ENCODE measurements at places on chromosomes 11 and 22. TPM values are rescaled to one million over a fixed set of nuclear protein-coding genes. Genes with fewer than 3 reads are reported as not detected.
A peak's percentile ranks its signal among the peaks of the same experiment; 100 is the strongest.

DNA sequence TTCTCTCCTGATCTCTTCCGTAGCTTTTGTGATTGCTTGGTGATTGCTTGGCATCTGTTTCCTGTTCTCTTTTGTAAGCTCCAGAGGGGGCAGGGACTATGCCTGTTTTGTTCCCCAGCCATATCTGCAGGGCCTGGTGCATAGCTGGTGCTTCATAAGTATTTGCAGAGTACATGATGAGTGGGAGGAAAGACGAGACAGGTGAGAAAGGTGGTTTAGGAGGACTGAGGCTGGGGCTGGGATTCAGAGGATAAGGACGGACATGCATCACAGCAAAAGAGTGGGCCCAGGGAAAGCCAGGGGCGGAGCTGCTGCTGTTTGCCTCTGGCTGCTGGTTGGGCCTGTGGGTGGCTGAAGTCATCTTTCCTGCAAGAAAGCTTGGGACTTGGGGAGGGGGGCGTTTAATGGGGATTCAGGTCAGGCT, 62.4 kb downstream of the DSCAML1 start:
- no peak overlapping the region for H3K27ac ChIP-seq
- H3K27me3 ChIP-seq: no peaks in the 10 kb centered on the region
- no peak overlapping the region for H3K4me3 ChIP-seq
- H3K4me1 ChIP-seq: no peaks in the 10 kb centered on the region

Gene FAT3
- total RNA-seq: 16.2 TPM

DNA sequence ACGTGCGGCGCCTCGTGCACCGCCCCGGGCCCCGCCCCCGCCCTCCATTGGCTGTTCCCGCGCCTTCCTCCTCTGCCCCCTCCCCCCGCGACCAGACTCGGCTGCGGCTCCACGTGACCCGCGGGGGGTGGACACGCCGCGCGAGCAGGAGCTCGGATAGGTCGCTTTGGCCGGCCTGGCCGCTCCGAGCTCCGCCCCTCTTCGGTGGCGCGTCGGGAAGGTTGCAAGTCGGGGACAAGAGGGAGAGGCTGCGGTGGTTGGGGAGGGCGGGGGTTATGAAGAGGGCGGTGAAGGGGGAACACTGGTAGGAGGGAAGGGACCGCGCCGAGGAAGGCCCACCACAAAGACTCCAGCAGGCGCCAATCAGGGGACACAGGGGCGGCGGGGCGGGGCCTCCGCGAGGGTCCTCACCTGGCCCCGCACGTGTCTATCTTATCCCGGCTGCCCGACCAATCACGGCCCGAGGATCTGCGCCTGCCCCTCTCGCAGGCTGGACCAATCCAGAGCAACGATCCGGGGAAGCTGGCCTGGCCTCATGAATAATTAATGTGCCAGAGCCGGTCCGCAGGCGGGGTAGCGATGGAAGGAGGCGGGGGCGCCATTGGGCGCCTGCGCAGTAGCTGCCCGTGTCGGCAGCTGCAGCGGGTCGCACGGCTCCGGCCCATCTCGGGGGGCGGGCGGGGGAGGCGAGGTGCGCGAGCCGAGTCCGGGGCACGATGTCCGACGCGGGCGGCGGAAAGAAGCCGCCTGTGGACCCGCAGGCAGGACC, at the start of gene TEF:
Gene TEF, plus strand, starts transcription at position 614 of the 769 bp plus-strand sequence. Its CDS starts 103 bp downstream, at position 717.
- no peaks in the 10 kb centered on the region for H3K27me3 ChIP-seq
- peak within 1 kb of the TSS; percentile 99 for H3K27ac ChIP-seq
- H3K4me1 ChIP-seq: peaks cover 4% of the 10 kb centered on the region
- peak; percentile 98 for DNase-seq
- H3K36me3 ChIP-seq: no peaks in the 10 kb centered on the region

DNA sequence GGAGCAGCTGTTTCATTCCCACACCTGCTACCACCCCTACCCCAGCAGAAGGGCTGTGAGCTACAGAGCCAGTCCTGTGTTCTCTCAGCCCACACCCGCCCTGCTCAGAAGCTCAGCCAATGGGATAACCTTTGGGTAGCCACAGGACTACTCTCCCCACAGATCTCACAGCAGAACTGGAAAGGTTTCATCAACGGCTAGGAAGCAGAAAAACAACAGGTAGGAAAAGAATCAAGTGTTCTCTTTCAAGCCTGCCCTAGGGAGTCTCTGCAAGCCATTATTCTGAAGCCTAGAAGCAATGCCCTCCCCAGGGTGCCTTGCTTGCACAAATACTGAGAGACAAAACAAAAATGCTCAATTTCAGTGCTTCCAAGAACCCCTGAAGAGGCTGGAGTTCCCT, 77.2 kb downstream of the TMPRSS5 start:
- no peaks in the 10 kb centered on the region for H3K4me1 ChIP-seq
- no peak for DNase-seq
- no peaks in the 10 kb centered on the region for H3K36me3 ChIP-seq
- no peak overlapping the region for H3K4me3 ChIP-seq

GRCh38 chr22:21694795-21695429, 29.1 kb downstream of the PPIL2 start:
- peaks cover 21% of the 10 kb centered on the region for H3K36me3 ChIP-seq
- DNase-seq: no peak
- H3K4me1 ChIP-seq: peaks cover 11% of the 10 kb centered on the region
- H3K4me3 ChIP-seq: no peak overlapping the region
- H3K27me3 ChIP-seq: no peaks in the 10 kb centered on the region
- H3K27ac ChIP-seq: no peak overlapping the region

Gene DEFB131B
- not detected for total RNA-seq

Measured in fibroblast of lung (primary cell).